Bronchial epithelial cell (primary cell): ENCODE measurements at places on chromosomes 11 and 22. TPM values are rescaled to one million over a fixed set of nuclear protein-coding genes. Genes with fewer than 3 reads are reported as not detected.

- peak; percentile 68 for DNase-seq
Measured at GRCh38 chr11:33835143-33835878, 56.6 kb downstream of the LMO2 start.

DNA sequence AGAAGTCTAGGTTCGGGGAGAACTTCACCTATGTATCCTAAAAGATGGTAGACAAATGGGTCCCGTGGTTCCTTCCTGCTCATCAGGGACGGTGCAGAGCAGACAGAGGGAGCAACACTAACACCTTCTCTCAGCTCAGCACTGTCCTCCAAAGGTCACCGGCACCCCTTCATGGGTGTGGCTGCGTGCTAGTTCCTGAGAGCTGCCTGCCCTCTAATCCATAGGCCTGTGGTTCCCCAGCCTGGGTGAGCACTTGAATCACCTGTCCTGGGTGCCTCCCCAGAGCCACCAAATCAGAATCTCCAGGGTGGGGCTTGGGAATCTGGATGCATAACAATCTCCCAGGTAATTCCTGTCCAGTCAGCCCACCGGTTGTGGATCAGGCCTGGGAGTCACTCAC is 113.9 kb upstream of the TMEM45B start:
- DNase-seq: no peak

DNA sequence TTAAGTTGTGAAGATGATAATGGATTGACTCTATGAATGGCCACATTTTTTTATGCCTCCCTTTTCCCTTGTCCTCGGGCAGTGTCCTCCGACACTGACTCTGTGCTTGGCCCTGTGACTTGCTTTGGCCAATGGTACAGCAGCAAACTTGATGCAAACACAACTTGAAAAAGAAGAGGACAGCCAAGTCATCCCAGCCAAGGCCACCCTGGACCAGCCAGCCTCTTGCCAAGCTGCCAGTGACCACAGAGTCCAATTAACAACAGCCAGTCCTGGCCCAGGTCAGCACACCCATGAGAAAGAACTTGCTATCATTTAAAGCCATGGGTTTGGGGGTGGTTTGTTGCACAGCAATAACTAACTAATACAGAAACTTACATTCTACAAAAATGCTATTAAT is 63.4 kb upstream of the SLC35C1 start:
- DNase-seq: no peak

DNA sequence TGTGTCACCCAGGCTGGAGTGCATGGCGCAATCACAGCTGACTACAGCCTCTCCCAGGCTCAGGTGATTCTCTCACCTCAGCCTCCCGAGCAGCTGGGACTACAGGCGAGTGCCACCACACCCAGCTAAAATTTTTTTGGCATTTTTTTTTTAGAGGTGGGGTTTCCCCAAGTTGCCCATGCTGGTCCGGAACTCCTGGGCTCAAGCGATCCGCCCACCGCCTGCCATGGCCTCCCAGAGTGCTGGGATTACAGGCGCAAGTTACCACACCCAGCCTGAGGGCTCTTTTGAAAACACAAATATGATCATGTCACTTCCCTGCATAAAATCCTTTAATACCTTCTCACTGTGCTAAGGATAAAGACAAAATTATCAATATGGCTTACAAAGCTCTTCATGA is 88.1 kb downstream of the MAML2 start:
- no peak for DNase-seq

DNA sequence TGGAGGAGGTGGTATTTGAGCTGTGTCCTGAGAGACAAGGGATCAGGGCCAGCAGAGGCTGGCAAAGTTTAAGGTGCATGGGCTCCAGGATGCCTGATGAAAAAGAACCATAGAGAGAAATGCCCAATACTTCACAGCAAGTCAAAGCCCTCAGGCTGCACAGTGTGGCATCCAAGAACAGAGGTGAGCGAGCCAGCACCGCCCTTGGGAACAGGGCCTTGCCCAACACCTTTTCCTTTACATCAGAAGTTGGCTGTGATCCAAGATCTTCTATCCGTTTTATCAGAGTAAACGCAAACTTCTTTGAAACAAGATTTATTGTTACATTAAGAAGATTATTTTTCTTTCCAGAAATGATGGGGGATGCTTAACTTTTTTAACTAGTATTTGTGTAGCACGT is 1.4 kb downstream of the B3GNT6 start:
- peak; percentile 75 for DNase-seq

GRCh38 chr11:76987203-76987602 is 47.0 kb upstream of the B3GNT6 start:
- DNase-seq: no peak

- no peak for DNase-seq
Measured at GRCh38 chr11:96614101-96614500, 224.3 kb downstream of the JRKL start.

GRCh38 chr22:39527481-39527961 is 5.0 kb downstream of the RPS19BP1 start:
- peak; percentile 55 for DNase-seq

- DNase-seq: no peak
Measured at GRCh38 chr11:104095791-104096190, 59.4 kb downstream of the DDI1 start.

GRCh38 chr11:75388386-75389275 is 10.7 kb upstream of the RPS3 start:
- peak; percentile 74 for DNase-seq

DNA sequence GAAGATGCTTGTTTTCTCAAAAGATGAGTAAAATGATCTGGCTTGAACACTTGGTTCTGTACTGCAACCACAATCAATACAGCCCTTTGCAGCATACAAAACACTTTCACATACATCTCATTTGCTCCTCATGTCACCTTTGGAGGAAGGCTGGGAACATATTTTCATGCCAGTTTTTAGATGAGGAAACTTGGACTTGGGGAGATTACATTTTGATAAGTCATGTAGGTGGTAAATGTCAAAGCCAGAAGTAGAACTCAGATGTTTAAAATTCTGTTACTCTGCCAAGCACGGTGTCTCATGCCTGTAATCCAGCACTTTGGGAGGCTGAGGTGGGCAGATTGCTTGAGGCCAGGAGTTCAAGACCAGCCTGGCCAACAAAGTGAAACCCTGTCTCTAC is 121.8 kb downstream of the MICAL2 start:
- DNase-seq: no peak

DNA sequence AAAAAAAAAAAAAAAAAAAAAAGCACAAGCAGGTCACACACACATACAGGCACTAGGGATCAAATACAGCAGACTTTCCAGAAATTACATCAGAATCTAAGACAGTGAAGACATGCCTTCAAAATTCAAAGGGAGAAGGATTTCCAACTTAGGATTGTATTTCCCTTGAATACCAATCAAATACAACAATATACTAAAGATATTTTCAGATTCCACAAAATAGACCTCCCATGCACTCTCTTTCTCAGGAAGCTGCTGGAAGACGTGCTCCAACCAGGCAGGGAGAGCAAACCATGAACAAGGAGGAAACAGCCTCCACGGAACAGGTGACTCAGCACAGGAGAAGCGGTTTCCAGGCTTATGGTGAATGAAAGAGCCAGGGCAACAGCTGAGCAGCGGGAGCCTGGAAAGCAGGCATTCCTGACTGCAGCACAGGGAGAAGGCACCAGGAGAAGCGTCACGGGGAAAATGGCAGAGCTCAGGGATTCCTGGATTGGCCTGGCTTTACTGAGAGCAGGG is 32.0 kb downstream of the TMEM184B start:
- peak; percentile 88 for DNase-seq

GRCh38 chr22:37943825-37944198 is 9.6 kb downstream of the C22orf23 start:
- DNase-seq: no peak

- no peak for DNase-seq
Measured at GRCh38 chr11:117716521-117717440, 80.2 kb downstream of the DSCAML1 start.

- no peak for DNase-seq
Measured at GRCh38 chr11:2553886-2554285, 109.1 kb downstream of the KCNQ1 start.

- DNase-seq: peak; percentile 68
Measured at GRCh38 chr11:22807855-22808570, 21.6 kb downstream of the SVIP start.

DNA sequence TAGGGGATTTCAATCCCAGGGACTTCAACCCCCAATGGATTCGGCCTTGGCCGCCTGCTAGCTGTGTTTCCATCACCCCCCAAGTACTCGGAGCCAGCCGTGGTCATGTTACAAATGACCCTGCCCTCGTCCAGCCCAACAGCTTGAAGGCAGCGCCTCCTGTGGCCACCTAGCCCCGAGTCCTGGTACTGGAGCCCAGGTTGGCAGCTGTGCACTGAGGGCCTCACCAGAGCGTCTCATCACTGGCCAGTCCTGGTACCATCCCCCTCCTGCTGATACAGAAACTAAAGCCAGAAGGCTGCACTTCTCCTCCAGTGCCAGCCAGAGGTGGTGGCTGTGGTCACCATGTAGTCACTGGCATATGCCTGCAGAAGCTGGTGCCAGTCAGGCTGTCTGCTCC is 44.9 kb upstream of the FADD start:
- no peak for DNase-seq

DNA sequence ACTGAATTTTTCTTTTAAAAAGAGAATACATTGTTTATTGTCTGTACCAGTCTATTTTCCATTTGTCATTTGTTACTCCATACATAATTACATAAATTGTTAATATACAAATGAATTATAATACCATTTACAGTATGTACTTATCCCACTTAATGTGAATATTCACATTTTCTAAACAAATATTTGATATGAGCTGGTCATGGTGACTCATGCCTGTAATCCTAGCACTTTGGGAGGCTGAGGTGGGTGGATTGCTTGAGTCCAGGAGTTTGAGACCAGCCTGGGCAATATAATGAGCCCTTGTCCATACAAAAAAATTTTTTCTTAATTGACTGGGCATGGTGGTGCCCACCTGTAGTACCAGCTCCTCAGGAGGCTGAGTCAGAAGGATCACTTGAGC is 6.8 kb downstream of the SC5D start:
- peak; percentile 58 for DNase-seq

DNA sequence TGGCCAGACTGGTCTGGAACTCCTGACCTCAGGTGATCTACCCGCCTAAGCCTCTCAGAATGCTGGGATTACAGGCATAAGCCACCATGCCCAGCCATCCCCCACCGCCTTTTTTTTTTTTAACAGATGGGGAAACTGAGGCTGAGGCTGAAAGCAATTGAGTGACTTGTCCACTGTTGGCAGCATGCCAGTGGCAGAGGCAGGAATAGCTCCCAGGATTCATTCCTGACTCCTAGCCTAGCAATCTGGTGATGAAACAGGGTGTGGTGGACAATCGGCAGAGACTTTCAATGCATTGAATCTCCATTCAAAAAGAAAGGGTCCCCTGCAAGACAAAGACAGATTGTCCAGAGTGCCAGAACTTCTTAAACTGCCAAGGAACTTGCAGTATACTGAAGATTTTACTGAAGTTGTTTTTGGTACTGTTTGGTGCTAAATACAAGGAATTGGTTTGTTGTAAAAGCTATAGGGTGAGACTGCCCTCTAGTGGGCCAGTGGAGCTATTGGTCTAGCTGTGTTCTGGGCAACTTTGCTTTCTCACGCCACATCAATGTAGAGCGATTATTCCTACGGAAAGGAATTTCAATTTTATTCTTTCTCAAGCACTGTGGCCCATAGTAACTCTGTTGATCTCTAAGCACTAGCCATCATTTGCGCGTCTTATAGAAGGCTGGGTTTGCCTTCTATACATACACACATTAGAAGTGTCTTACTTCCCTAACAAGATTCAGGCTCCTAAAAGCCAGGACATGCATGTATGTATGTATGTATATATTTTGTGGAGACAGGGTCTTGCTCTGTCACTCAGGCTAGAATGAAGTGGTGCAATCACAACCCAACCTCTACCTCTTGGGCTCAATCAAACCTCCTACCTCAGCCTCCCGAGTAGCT is 21.0 kb downstream of the C22orf31 start:
- DNase-seq: peak; percentile 69

DNA sequence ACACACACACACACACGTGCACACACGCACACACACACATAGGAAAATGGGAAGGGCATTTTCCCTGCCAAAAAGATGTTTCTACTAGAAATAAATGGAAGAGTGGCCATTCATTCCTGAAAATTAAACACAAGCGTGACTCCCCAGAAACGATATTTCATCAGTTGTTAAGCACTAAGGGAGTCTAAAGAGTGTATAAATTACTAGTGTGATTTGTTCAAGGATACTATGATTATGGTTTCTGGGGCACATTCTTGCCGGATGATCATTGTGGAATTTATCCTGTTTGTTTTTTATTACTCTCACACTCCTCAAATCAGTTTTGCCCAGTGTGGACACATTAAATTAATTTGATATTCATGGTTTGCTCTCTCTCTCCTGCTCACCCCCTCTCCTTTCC is 16.4 kb upstream of the AMOTL1 start:
- DNase-seq: no peak

GRCh38 chr11:120133216-120134105 is 4.5 kb downstream of the TRIM29 start:
- DNase-seq: no peak

- no peak for DNase-seq
Measured at GRCh38 chr11:68469122-68469521, 8.6 kb downstream of the PPP6R3 start.

DNA sequence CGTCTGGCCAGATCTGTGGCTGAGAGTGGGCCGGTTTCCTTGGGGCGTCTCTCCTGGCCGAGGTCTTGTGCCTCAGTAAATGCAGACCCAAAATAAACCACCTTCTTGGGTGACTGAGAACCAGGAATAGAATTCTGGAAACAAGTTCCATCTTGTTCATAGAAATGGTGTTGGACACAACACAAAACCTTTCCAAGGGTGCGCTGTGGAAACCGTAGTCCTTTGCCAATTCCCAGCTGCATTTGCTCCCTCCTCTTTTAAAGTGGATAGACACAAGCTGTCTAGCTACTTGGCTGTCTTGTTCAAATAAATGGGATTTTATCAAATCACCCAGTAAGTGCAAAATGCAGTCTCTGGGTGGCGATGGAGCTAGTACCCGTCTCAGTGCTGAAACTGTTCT is 300.2 kb downstream of the SHANK2 start:
- peak; percentile 55 for DNase-seq

DNA sequence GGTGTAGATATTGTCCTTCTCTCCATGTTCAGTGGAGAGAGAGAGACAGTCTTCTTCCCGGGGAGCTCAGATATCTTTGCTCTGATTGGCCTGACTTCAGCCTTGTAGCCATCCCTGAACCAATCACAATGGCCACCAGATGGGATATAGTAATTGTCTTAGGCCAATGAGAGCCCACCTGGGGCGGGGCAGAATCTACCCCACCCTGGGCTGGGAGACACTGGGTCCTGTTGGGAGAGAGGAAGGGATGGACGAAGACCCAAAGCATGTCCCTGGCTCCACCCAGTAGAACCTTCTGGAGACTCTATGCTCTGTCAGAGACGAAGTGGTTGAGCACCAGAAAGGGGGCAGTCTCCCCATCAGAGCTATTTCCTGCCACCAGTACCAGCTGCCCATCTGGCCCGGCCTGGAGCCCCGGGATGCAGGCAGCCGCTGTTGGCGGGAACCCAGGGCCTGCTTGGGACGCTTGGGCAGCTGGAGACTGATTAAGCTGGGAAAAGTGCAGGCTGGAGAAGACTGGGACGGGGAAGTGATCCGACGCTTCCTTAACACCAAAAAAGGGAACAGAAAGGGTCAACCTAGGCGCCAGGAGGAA is 31.6 kb upstream of the CBX7 start:
- no peak for DNase-seq

The SLCO2B1 gene
- not detected in 2 replicates for total RNA-seq

The MOV10L1 gene
- 0.26 and 1.4 TPM in 2 replicates for total RNA-seq

The MIAT gene
- total RNA-seq: 0.53 and 0.64 TPM in 2 replicates

The OR2AG1 gene
- not detected in 2 replicates for total RNA-seq

The OR4S1 gene
- total RNA-seq: not detected in 2 replicates

The CCDC89 gene
- 0.13 TPM in 1 of 2 replicates, not detected in the other for total RNA-seq

The CYTH4 gene
- total RNA-seq: not detected in 2 replicates

The ARHGAP8 gene
- total RNA-seq: 15.0 and 18.2 TPM in 2 replicates

The OR6X1 gene
- not detected in 2 replicates for total RNA-seq

The PHETA2 gene
- 2.4 and 3.4 TPM in 2 replicates for total RNA-seq

The MED15 gene
- 20.5 and 22.5 TPM in 2 replicates for total RNA-seq

The OR2D2 gene
- total RNA-seq: 0.26 TPM in 1 of 2 replicates, not detected in the other
